Activated CD8-positive, alpha-beta memory T cell treated with anti-CD3 and anti-CD28 coated beads, Interleukin-2, amount 10 ng/mL, durations not matched to agents 7 days and 5 days (primary cell): ENCODE measurements at places on chromosomes 16 and 17.
A peak's percentile ranks its signal among the peaks of the same experiment; 100 is the strongest.

DNA sequence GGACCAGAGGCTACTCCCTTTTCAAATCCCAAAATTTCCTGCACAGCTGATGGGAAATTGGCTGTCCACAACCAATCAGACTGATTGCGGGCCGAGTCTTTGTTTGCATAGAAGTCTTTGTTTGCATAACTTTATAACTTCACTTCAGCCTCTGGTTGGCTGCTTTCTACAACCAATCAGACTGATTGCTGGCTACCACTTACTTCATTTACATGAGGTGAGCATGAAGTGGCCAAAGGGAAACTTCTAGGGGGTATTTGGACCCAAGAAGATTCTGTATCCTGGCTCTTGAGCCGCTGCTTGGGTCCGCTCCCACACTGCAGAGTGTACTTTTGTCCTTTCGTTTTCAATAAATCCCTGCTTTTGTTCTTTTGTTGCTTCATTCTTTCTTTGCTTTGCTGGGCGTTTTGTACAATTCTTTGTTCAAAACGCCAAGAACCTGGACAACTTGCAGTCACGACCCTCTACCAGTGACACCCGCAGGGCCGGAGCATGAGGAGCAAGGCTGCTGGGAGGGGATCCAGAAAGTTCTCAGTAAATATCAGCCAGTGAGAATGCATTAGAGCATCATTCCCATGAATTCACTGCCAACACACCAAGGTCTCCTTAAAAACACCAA is 67.5 kb downstream of the IQCK start:
- DNase-seq = no peak

- DNase-seq = no peak
Observed at GRCh38 chr16:83533193-83533592, 274.6 kb upstream of the HSBP1 start.

- DNase-seq = no peak
Observed at GRCh38 chr16:27211026-27211425, 7.7 kb downstream of the KDM8 start.

- no peak for DNase-seq
Observed at GRCh38 chr16:69031877-69032301, 73.6 kb upstream of the HAS3 start.

DNA sequence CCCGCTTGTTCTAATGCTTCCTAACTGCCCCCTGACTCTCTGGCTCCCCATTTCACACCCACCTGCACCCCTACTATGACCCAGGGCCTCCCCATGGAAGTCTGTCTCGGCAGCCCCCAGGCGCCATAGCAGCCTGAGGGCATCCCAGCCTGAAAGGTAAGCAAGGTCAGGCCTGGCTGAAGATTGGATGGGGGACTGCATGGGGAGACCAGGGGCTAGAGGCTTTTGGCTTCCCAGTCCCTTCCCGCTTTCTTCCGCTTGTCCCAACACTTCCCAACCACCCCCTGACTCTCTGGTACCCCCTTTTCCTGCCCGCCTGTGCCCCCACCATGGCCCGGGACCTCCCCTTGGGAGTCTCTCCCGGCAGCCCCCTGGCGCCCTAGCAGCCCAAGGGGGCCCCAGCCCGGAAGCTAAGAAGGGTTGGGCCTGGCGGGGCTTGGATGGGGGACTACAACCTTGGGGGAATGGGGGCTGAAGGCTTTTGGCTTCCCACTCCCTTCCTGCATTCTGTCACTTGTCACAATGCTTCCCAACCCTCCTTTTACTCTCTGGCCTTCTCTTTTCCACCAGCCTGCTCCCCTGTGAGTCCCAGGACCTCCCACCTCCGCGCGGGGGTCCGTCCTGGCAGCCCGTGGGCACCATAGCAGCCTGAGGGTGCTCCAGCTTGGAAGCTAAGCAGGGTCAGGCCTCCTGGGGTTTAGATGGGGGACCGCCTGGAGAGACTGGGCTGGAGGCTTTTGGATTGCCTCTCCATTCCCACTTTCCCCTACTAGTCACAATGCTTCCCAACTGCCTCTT is 2288.4 kb downstream of the TP53TG3F start:
- DNase-seq = no peak

GRCh38 chr16:65222536-65222935 is 100.7 kb upstream of the CDH11 start:
- DNase-seq = no peak

DNA sequence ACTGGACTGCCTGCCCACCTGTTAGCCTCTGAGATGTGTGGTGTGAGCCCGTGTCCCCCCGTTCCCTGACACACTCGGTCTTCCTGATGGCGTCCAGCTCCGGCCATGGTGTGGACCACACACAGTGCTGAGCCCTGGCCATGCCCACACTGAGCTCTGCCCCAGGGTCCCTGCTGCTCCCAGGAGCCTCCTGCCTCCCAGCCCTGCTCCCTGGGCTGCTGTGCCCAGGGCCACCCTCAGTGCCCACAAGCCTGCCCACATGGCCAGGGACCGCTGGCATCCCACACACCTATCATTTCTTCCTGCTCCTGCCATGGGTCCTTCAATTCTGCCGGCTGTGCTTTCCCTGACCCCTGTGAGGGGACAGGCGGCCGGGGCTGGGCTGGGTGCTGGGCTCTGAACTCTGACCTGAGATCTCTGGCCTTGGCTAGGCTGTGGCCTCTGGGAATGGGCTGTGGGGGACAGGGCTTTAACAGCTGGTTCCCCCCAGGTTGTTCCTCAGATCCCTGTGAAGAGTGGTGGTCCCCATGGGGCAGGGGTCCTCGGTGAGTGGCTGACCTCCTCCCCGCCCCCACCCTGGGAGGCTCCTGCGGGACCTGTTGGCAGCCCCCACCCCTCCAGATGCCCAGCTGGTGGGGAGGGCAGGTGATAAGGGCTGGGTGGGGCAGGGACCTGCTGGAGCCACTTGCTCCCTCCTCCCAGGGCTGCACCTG is 4.0 kb downstream of the CEMP1 start:
- DNase-seq = peak; percentile 40

DNA sequence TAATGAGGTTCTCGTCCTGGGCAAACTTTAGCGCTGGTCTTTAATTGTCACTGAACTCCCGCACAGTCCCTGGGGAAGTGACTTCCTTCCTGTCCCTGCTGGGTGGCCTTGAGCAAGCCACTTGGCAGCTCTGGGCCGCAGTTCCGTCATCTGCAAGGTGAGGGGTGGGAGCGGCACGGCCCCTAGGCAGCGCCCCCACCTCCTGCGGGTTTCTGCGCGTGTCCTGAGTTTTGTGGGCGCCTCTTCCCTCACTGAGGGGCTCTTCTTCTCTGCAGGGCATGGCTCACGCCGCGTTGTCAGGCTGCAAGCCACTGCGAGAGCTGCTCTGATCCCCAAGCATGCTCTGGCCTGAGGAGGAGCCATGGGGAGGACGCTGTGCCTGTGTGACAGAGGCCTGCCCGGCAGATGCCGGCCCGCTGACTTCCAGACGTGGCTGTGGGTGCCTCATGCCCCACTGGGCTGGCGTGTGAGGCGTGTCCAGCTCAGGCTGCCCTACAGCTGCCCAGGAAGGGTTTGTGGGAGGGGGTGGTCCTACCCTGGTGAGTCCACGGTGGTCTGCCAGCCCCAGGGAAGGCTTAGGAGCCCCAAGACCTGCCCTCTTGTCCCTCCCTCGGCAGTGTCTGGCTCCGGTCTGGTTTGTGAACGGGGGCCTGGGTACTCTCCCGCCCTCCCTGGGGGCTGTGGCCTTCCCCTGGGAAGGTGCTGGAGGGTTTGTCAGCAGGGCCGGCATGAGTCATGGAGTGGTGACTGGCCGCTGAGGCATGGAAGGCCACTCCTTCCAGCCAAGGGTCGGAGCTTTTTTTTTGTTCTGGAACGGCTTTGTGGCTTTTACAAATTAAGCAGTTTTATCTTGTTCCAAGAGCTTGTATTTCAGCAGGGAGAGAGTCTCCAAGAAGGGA is 182.0 kb downstream of the SEC14L1 start:
- no peak for DNase-seq

DNA sequence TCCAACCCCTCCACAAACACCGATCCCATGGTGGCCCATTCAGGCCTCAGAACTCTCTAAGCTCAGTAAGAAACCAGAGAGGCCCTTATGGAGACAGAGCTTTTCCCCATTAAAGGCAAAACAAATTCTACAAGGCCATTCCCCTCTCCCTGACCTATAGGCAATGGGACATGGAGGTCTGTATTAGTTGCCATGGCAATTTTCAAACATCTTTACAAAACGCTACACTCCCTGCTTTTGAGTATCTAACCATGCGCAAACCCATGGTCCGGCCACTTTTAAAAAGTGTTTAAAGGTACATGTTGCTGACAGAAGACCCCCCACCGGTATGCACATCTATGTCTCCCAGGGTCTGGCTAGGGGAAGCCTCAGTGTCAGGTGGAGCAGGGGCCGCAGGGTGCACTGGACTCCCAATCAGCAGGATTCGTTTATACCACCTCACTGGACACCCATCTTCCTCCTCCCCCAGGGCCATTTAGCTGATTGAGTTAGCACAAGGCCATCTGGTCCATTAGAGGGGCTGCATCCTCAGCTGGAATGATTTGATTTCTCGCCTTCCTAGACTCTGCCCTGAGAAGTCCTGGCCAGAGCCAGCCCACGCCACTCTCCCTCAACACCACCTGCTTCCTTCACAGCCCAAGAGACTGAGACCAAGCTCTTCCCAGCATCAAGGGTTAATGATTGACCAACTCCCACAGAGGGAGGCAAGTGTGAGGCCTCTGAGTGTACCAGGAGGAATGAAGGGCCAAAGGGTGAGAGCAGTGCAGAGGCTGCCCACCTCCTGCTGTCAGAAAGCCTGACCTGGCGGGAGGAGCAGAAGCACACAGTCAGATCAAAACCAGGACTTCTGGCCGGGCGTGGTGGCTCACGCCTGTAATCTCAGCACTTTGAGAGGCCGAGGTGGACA is 10.9 kb downstream of the ACLY start:
- DNase-seq = no peak
